ENCODE measurements at places on chromosomes 1 and 21. TPM values are rescaled to one million over a fixed set of nuclear protein-coding genes. Genes with fewer than 3 reads are reported as not detected.

TMEM125 gene
- total RNA-seq = not detected

SPATA46 gene
- total RNA-seq = not detected

RBM11 gene
- total RNA-seq = not detected

VSIG8 gene
- not detected for total RNA-seq

All from left ventricle myocardium superior (tissue), 1 donor.